Osteoblast (primary cell): ENCODE measurements at places on chromosomes 2 and 18. TPM values are rescaled to one million over a fixed set of nuclear protein-coding genes. Genes with fewer than 3 reads are reported as not detected.

MOGAT1 gene
- total RNA-seq, result not detected in 2 replicates

DNA sequence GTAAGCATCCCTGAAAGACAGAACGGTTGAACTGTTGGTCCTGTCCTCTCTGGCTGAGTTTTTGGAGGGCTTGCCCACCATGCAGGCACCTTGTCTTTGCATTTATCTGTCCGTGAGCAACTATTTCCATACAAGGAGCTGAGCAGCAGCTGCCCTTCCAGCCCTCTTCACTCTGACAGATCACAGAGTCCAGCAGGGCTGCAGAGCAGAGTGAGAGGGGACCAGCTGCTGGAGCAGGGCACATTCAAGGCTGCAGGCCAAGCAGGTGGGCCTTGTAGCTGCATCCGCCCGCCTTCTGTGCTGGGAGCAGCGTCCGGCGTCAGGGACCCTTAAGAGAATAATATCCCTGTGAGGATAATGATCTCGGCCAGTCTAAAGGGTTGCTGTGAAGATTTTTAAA, 9.5 kb downstream of the SMYD1 start:
- no peaks in the 10 kb centered on the region for H3K27me3 ChIP-seq
- peaks cover 6% of the 10 kb centered on the region for H3K4me1 ChIP-seq
- no peak for DNase-seq
- no peak overlapping the region for H3K27ac ChIP-seq
- no peaks in the 10 kb centered on the region for H3K36me3 ChIP-seq
- H3K4me3 ChIP-seq, result no peak overlapping the region

NETO1 gene
- under 0.01 TPM in 1 of 2 replicates, not detected in the other for total RNA-seq

GRCh38 chr2:114010001-114010400, 120.1 kb downstream of the ACTR3 start:
- DNase-seq, result no peak
- H3K27me3 ChIP-seq, result peaks cover 2% of the 10 kb centered on the region
- no peaks in the 10 kb centered on the region for H3K4me1 ChIP-seq
- no peaks in the 10 kb centered on the region for H3K36me3 ChIP-seq
- H3K27ac ChIP-seq, result no peak overlapping the region

DNA sequence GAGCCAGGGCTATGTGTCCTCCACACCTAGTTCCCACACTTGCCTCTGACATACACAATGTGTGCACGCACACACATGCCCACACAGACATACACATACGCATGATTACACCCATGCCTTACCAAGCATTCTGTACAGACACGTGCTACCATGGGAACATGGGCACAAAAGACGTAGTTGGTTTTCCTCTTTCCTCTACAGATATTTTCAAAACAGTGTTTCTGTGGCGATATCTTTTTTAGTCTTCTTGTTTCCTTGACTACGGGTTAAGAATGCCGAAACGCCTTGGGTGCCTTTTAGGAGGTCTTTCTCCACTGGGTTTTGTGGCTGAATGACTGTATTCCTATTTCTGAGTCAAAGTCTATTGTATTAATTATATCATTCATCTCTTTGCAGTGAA, 75.5 kb upstream of the SPTBN1 start:
- H3K27me3 ChIP-seq, result no peaks in the 10 kb centered on the region
- no peak for DNase-seq
- H3K36me3 ChIP-seq, result no peaks in the 10 kb centered on the region
- H3K4me3 ChIP-seq, result no peak overlapping the region

HOXD1 gene
- not detected in 2 replicates for total RNA-seq

GRCh38 chr18:6561016-6561415, 146.3 kb upstream of the L3MBTL4 start:
- H3K4me3 ChIP-seq, result no peak overlapping the region
- no peaks in the 10 kb centered on the region for H3K36me3 ChIP-seq
- H3K27ac ChIP-seq, result no peak overlapping the region
- peaks cover 2% of the 10 kb centered on the region for H3K27me3 ChIP-seq
- no peaks in the 10 kb centered on the region for H3K4me1 ChIP-seq

- no peaks in the 10 kb centered on the region for H3K36me3 ChIP-seq
- no peak for DNase-seq
- H3K4me3 ChIP-seq, result no peak overlapping the region
- H3K27me3 ChIP-seq, result peaks cover 35% of the 10 kb centered on the region
- H3K4me1 ChIP-seq, result no peaks in the 10 kb centered on the region
- no peak overlapping the region for H3K27ac ChIP-seq
Measured at GRCh38 chr2:111986116-111986900, 68.8 kb upstream of the TMEM87B start.
